Right atrium auricular region (tissue), 2 donors: ENCODE measurements at places on chromosomes 6 and 20. TPM values are rescaled to one million over a fixed set of nuclear protein-coding genes. Genes with fewer than 3 reads are reported as not detected.

- no peaks in the 10 kb centered on the region for H3K27me3 ChIP-seq
- H3K27ac ChIP-seq: peak overlapping the region; percentile 75
- DNase-seq: no peak
Observed at GRCh38 chr20:37096415-37097041, 731 bp upstream of the RBL1 start.

DNA sequence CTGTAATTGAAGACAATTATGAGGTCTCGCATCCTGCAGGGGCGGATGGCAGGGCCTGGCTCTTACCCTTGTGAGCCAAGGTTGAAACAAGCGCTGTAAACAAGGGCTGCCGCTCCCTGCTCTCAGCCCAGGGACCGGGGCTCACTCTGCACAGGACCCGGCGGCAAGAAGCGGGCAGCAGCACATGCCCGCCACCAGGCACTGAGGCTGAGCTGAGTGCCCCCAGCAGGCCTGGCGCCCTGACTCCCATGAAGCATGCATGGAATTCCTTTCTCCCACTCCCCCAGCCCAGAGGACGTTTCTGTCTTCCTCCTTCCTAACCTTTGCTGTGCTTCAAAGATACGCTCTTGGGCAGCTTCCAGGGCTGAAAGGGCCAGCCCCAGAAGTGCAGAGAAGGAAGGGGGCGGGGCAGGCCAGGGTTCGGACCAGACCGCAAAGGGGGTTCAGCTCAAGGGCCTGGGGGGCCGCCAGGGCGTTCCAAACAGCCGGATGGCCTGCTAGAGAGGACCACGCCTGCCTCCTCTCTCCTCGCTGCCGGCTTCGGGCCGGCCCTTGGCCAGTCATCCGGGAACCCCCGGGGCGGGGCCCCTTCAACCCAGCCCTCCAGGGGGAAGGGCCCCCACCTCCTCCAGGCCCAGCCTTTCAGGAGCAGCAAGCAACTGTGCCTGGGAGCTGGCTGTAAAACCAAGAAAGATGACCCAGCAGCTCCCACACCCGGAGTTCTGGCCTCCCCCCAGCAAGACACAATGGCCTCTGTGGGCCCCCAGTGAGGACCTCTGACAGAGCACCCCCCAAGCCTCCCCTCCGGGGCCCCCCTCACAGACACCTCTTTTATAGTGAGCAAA is 109.9 kb downstream of the NOL4L start:
- peak overlapping the region; percentile 78 for H3K27ac ChIP-seq
- H3K27me3 ChIP-seq: no peaks in the 10 kb centered on the region
- peak overlapping the region; percentile 22 for H3K4me3 ChIP-seq
- DNase-seq: peak; percentile 89

DNA sequence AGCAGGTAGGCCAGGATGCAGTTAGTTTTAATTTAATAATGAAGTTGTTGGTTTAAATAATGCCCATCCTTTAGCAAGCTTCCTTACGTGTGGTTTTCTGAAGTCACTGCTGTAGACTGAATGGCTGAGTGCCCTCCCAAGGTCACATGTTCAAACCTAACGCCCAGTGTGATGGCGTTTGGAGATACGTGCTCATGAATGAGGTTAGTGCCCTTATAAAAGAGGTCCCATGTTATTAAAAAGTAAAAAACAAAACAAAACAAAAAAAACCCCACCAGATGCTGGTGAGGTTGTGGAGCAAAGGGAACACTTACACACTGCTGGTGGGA is 16.3 kb downstream of the LRP11 start:
- no peak overlapping the region for H3K4me3 ChIP-seq
- peaks cover 30% of the 10 kb centered on the region for H3K4me1 ChIP-seq
- H3K36me3 ChIP-seq: no peaks in the 10 kb centered on the region
- no peak overlapping the region for H3K27ac ChIP-seq
- no peaks in the 10 kb centered on the region for H3K27me3 ChIP-seq
- DNase-seq: peak; percentile 1

The GLP1R gene
- 5.8 TPM for total RNA-seq

GRCh38 chr20:1815502-1816085 is 79.6 kb upstream of the SIRPA start:
- peak overlapping the region; percentile 60 for H3K27ac ChIP-seq
- H3K4me3 ChIP-seq: no peak overlapping the region
- peaks cover 76% of the 10 kb centered on the region for H3K4me1 ChIP-seq

GRCh38 chr6:155313602-155314091 is 637 bp downstream of the TFB1M start:
- H3K4me3 ChIP-seq: peak overlapping the region; percentile 70
- peak overlapping the region; percentile 82 for H3K27ac ChIP-seq
- H3K36me3 ChIP-seq: no peaks in the 10 kb centered on the region

DNA sequence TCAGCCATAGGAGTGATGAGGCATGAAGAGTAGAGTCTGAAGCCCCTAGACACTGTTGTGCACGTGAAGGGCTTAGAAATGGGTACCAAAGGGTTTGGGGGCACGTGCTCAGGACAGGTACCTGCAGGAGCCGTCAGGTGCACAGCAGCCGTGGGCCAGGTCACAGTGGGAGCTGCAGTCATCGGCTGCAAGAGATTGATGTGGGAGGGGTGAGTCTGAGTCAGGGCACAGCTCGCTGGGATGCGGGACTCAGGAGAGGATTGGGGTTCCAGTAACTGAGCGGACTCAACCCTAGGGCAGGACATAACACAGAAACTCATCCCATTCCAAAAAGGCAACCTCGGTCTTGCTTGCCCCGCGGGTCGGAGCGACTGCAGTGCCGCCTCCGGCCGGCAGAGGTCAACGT is 1.1 kb downstream of the DLK2 start:
- H3K27ac ChIP-seq: no peak overlapping the region
- H3K4me3 ChIP-seq: no peak overlapping the region
- no peaks in the 10 kb centered on the region for H3K4me1 ChIP-seq
- no peaks in the 10 kb centered on the region for H3K27me3 ChIP-seq

GRCh38 chr20:25040438-25040831 is 17.5 kb downstream of the ACSS1 start:
- H3K4me1 ChIP-seq: no peaks in the 10 kb centered on the region
- peak overlapping the region; percentile 96 for H3K27ac ChIP-seq
- H3K36me3 ChIP-seq: no peaks in the 10 kb centered on the region
- peak; percentile 70 for DNase-seq
- H3K27me3 ChIP-seq: no peaks in the 10 kb centered on the region
- no peak overlapping the region for H3K4me3 ChIP-seq

The VWA7 gene
- total RNA-seq: 4.1 TPM

The ADGRF1 gene
- total RNA-seq: not detected

The ASIP gene
- 2.7 TPM for total RNA-seq

The SLC26A8 gene
- not detected for total RNA-seq

The C6orf52 gene
- total RNA-seq: not detected

The WFDC6 gene
- not detected for total RNA-seq

DNA sequence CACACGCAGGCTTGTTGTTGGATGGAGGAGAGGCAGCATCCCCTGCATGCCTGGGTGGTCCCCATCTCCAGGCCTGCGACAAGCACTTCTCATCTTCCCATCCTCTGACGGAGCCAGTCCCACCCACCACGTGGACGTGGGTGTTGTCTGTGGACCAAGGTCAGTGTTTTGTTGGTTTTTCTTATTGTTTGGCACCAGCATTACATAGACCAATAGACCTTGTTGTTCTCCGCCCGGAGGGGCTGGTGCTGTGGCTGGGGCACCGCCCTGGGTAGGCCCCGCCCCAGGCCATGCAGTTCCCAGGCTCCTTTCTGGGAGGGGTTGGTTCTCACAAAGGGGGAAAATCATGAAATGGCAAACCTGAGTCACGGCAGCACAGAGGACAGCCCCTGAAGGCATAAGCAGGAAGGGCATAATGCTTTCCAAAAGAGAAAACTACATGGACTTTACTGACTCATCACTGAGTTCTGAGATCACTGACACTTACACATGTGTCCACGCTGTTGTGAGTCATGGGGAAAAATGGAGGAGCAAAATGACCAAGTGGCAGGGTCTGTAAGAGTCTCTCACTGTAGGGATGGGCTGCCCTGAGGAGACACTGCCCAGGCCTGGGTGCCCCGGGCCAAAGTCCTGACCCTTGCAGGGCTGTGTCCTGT is 90.8 kb downstream of the THBS2 start:
- H3K36me3 ChIP-seq: no peaks in the 10 kb centered on the region
- peak overlapping the region; percentile 60 for H3K27ac ChIP-seq
- H3K4me1 ChIP-seq: no peaks in the 10 kb centered on the region
- H3K27me3 ChIP-seq: no peaks in the 10 kb centered on the region

GRCh38 chr6:163756079-163756478 is 341.6 kb downstream of the QKI start:
- DNase-seq: no peak
- no peaks in the 10 kb centered on the region for H3K27me3 ChIP-seq
- no peaks in the 10 kb centered on the region for H3K36me3 ChIP-seq
- no peak overlapping the region for H3K4me3 ChIP-seq
- no peaks in the 10 kb centered on the region for H3K4me1 ChIP-seq

The SLC29A1 gene
- 256 TPM for total RNA-seq

The VGLL2 gene
- total RNA-seq: 4.2 TPM

- H3K36me3 ChIP-seq: no peaks in the 10 kb centered on the region
- no peak overlapping the region for H3K27ac ChIP-seq
- no peaks in the 10 kb centered on the region for H3K27me3 ChIP-seq
- H3K4me1 ChIP-seq: no peaks in the 10 kb centered on the region
- no peak overlapping the region for H3K4me3 ChIP-seq
Observed at GRCh38 chr6:167976708-167977107, 20.8 kb upstream of the KIF25 start.

DNA sequence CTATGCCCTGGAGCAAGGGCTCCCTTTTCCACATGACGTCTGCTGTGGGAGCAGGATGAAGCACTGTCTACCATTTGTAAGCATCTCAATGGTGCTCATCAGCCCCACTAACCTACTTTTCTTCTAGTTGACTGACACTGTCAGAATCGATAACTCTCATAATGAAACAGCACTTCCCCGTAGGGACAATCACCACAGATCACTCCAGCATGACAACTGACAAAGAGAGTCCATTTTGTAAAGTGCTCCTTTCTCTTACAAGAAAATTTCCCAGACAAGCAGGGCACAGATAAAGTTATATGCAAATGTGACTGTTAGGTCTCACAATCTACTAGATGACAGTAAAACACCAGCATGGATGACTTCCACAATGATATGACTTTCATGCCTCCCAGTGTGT is 46.4 kb downstream of the HEBP2 start:
- H3K27me3 ChIP-seq: no peaks in the 10 kb centered on the region
- H3K27ac ChIP-seq: no peak overlapping the region
- H3K4me1 ChIP-seq: no peaks in the 10 kb centered on the region
- H3K4me3 ChIP-seq: no peak overlapping the region
- DNase-seq: no peak
- no peaks in the 10 kb centered on the region for H3K36me3 ChIP-seq

GRCh38 chr6:27478141-27478705 is 5.3 kb upstream of the ZNF184 start:
- H3K36me3 ChIP-seq: no peaks in the 10 kb centered on the region
- peak overlapping the region; percentile 69 for H3K4me3 ChIP-seq
- no peaks in the 10 kb centered on the region for H3K27me3 ChIP-seq
- H3K27ac ChIP-seq: peak overlapping the region; percentile 94

- no peaks in the 10 kb centered on the region for H3K36me3 ChIP-seq
- no peaks in the 10 kb centered on the region for H3K27me3 ChIP-seq
- H3K4me1 ChIP-seq: no peaks in the 10 kb centered on the region
- no peak overlapping the region for H3K27ac ChIP-seq
- H3K4me3 ChIP-seq: no peak overlapping the region
Observed at GRCh38 chr6:121771937-121772720, 336.7 kb downstream of the GJA1 start.

The UTRN gene
- total RNA-seq: 75.8 TPM

The RCAN2 gene
- 210 TPM for total RNA-seq

- H3K4me3 ChIP-seq: no peak overlapping the region
- no peaks in the 10 kb centered on the region for H3K4me1 ChIP-seq
- no peak overlapping the region for H3K27ac ChIP-seq
- H3K27me3 ChIP-seq: no peaks in the 10 kb centered on the region
Observed at GRCh38 chr6:167127785-167128531, 5.1 kb downstream of the CCR6 start.

DNA sequence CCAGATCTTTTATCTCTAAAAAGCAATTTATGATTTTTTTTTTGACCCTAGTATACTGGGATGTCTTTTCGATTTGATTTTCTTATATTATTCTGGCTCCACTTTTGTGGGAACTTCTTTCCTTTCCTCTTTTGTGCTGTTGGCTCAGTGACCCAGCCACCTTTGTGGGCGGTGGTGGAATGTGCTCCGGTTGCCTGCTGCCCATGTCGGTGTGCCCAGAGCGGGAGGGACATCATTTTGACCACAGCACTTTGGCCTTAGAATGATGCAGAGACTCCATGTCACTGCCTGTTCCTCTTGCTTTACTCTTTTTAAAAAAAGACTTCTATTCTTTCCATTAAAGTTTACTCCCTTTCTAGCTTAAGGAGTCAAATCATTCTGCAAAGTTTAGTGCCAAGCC is 198.0 kb downstream of the FARS2 start:
- no peak overlapping the region for H3K27ac ChIP-seq
- no peaks in the 10 kb centered on the region for H3K27me3 ChIP-seq

DNA sequence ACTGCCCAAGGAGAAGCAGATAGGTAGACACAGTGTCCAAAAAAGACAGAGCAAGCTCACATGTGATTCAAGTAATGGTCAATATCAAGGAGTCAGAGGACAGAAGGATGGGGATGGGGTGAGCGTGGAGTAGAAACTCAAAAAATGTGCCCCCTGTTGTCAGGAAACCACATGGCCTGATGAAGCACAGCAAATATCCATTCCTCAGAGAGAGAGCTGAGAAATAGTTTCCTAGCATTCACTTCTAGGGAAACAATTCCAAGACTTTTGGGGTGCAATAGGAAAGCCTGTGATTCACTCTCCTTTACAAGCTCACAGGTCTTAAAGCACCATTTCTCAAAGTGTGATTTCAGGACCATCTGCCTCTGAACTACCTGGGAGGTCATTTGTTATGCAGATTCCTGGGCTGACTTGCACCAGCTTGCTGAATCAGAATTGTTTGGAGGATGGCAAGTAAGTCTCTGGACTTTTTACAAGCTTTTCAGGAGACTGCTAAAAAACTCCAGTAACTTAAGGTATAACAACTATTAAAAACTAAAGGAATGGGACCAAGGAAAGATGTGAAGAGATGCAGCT is 432.8 kb downstream of the HDGFL1 start:
- H3K27me3 ChIP-seq: no peaks in the 10 kb centered on the region
- no peak overlapping the region for H3K4me3 ChIP-seq
- H3K27ac ChIP-seq: no peak overlapping the region
- DNase-seq: no peak
- H3K4me1 ChIP-seq: no peaks in the 10 kb centered on the region

The TMEM244 gene
- not detected for total RNA-seq

- H3K36me3 ChIP-seq: no peaks in the 10 kb centered on the region
- no peak for DNase-seq
- H3K27me3 ChIP-seq: no peaks in the 10 kb centered on the region
- no peaks in the 10 kb centered on the region for H3K4me1 ChIP-seq
- H3K27ac ChIP-seq: no peak overlapping the region
Observed at GRCh38 chr20:17161673-17162481, 65.0 kb upstream of the PCSK2 start.
